ENCODE measurements at places on chromosomes 3 and 15. TPM values are rescaled to one million over a fixed set of nuclear protein-coding genes. Genes with fewer than 3 reads are reported as not detected.

GRCh38 chr3:112115806-112116383, 17.2 kb downstream of the GCSAM start:
- no peak for DNase-seq

Gene SHC4
- total RNA-seq = 0.65 TPM

- no peak for DNase-seq
These were observed 79.2 kb upstream of the ABHD17C start for GRCh38 chr15:80615783-80616391.

GRCh38 chr3:186587183-186587582, 16.7 kb downstream of the DNAJB11 start:
- no peak for DNase-seq

Gene LRRK1
- total RNA-seq = 0.66 TPM

Gene PARP14
- 123 TPM for total RNA-seq

GRCh38 chr15:35857567-35858226, 311.7 kb upstream of the DPH6 start:
- DNase-seq = no peak

Gene H1-8
- not detected for total RNA-seq

DNA sequence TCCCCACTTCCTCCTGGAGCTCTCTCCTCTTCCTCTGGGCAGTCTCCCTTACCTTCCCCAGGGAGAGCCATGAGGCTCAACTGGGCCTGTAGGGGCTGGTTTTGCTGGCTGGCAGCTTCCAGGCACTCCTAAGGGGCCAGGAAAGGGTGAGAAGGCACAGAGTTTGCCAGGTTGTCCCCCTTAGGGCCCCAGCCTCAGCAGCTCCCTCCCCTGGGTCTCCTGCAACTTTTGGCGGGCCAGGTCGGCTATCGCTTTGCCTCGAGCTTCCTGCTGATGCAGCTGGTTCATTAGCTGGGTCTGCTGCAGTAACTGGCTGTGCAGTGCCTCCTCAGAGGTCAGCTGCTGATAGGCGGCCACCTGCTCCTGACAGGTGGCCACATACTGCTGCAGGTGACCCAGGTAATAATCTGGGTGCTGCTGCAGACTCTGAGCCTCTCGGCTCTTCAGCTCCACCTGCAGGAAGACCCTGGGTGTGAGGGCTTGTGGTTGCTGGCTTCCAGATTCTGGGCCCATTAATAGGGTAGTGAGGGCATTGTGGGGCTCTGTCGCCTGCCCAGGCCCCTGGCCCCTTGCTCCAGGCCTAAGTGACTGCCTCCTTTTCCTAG, 29.7 kb upstream of the OR4F6 start:
- DNase-seq = no peak
